Right atrium auricular region (tissue), 2 donors: ENCODE measurements at places on chromosomes 5 and 9. TPM values are rescaled to one million over a fixed set of nuclear protein-coding genes. Genes with fewer than 3 reads are reported as not detected.

DNA sequence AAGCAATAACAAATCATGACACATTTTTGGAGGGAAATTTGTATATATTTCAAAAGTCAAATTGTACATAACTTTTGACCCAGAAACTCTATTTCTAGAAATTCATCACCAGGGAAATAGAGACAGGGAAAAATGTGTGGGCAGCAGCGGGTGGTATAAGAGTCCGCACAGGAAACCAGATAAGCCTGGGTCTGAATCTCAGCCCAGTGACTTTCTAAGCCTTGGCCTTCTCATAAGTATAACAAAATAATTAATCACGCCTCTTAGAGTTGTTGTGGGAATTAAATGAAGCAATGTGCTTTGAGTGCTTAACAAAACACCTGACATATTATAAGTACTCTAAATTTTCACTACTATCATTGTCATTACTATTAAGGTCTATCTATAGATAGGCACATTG, 149.2 kb upstream of the DAP start:
- no peak for DNase-seq
- H3K4me3 ChIP-seq: no peak overlapping the region
- H3K27ac ChIP-seq: no peak overlapping the region
- no peaks in the 10 kb centered on the region for H3K36me3 ChIP-seq
- H3K27me3 ChIP-seq: no peaks in the 10 kb centered on the region

GRCh38 chr5:74030821-74031220, 404.8 kb downstream of the ARHGEF28 start:
- H3K27me3 ChIP-seq: no peaks in the 10 kb centered on the region
- no peak overlapping the region for H3K4me3 ChIP-seq
- H3K36me3 ChIP-seq: no peaks in the 10 kb centered on the region
- H3K27ac ChIP-seq: no peak overlapping the region
- peaks cover 5% of the 10 kb centered on the region for H3K4me1 ChIP-seq

GRCh38 chr9:3323714-3324113, 202.1 kb downstream of the RFX3 start:
- DNase-seq: no peak
- H3K27ac ChIP-seq: no peak overlapping the region
- H3K4me3 ChIP-seq: no peak overlapping the region
- no peaks in the 10 kb centered on the region for H3K36me3 ChIP-seq

- peaks cover 74% of the 10 kb centered on the region for H3K4me1 ChIP-seq
- H3K4me3 ChIP-seq: peak overlapping the region; percentile 79
- peak overlapping the region; percentile 96 for H3K27ac ChIP-seq
- no peaks in the 10 kb centered on the region for H3K27me3 ChIP-seq
These were observed 2.4 kb downstream of the ANXA6 start for GRCh38 chr5:151154931-151155774.

DNA sequence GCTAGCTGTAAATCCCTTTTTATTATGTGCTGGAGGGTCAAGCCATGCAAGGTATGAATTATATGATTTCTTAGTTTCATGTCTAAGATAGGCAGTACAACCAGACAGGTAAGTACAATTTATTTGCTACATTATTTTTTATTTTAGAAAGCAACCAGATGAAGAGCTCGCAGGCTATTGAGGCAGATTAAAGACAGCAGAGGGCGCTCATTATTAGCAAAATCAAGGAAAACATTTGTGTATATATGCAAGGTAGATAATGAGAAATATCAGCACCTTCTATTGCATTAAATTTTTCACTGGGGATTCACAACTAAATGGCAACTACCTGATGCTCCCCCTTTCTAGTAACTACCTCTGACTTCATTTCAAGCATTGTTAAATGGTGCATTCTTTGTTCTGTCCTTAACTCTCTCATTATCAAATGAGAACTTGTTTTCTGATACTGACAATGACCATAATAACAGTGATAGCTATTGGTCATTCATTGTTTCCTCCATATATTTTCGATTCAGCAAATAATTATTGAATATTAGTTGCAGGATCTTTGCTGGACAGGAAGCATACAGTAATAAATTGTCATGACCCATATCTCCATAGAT, 8.6 kb downstream of the SCGB3A2 start:
- H3K27ac ChIP-seq: no peak overlapping the region
- H3K4me3 ChIP-seq: no peak overlapping the region
- H3K27me3 ChIP-seq: no peaks in the 10 kb centered on the region
- H3K36me3 ChIP-seq: no peaks in the 10 kb centered on the region

- no peaks in the 10 kb centered on the region for H3K27me3 ChIP-seq
- no peaks in the 10 kb centered on the region for H3K36me3 ChIP-seq
- H3K27ac ChIP-seq: no peak overlapping the region
- no peak overlapping the region for H3K4me3 ChIP-seq
These were observed 54.9 kb upstream of the DAB2IP start for GRCh38 chr9:121596515-121596914.

BARHL1 gene
- not detected for total RNA-seq

ACTL7B gene
- not detected for total RNA-seq

MED22 gene
- 24.6 TPM for total RNA-seq
